Lung (tissue), 17 donors: ENCODE measurements at places on chromosomes 11 and 22. TPM values are rescaled to one million over a fixed set of nuclear protein-coding genes. Genes with fewer than 3 reads are reported as not detected.

The C22orf42 gene
- 0.05 TPM for polyA plus RNA-seq

The CYP2D6 gene
- polyA plus RNA-seq = 1.3 TPM

- no peak for DNase-seq
These were observed 56.8 kb downstream of the MTMR2 start for GRCh38 chr11:95867105-95867504.

DNA sequence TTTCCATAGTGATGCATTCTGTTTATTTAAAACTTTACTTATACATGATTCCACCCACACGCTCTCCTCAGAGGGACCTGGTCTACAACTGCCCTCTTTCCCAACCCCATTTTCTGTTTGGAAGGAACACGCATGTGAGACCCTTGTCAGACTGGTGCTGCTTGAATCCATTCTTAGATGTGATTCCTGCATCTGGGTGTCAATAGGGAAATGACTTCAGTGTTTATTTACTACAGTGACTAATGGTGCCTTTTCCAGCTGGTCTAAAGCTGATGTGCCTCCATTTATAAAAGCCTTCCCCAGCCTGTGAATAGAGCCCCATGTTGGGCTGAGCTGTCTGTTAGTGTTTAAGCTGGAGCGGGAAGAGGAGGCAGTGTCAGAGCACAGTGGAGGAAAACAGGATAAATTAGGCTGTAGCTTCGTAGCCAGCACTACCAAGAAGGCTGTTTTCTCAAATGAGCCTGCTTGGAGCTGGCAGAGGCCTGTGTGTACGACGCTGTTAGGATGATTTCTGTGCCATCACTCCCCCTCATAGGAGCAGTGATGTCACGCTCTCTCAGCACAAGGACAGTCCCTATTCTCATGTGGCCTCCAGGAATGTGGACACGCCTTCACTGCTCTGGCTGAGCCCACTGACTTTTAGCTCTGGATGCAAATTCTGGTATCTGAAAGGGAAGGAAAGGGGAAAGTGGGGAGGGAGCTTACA is 18.9 kb upstream of the C11orf96 start:
- peak; percentile 82 for DNase-seq

- DNase-seq = no peak
These were observed 63.6 kb downstream of the MAPK1 start for GRCh38 chr22:21803811-21804249.

The TBX10 gene
- polyA plus RNA-seq = not detected

GRCh38 chr22:30183271-30183670 is 63.3 kb downstream of the LIF start:
- DNase-seq = no peak

DNA sequence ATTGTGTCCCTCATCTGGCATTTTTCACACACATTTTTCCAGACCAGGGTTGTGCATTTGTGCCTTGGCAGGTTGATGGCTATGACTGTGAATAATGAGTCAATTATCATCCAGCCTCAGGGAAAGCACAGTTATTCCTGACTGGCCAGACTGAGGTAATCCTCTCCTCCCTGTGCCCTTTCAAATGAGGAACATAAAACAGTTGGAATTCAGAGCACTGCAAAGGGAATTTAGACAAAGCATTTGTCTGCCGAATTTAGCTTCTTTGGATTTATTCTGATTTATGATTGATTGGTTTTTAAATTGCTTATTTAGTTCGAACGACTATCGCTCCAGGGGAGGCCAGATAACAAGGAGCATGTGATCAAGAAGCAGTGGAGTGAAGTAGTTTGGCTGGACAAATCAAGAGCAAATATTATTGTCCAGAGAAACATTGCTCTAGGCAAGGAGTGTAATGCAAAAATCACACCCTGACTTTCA is 30.8 kb upstream of the RAG2 start:
- no peak for DNase-seq

DNA sequence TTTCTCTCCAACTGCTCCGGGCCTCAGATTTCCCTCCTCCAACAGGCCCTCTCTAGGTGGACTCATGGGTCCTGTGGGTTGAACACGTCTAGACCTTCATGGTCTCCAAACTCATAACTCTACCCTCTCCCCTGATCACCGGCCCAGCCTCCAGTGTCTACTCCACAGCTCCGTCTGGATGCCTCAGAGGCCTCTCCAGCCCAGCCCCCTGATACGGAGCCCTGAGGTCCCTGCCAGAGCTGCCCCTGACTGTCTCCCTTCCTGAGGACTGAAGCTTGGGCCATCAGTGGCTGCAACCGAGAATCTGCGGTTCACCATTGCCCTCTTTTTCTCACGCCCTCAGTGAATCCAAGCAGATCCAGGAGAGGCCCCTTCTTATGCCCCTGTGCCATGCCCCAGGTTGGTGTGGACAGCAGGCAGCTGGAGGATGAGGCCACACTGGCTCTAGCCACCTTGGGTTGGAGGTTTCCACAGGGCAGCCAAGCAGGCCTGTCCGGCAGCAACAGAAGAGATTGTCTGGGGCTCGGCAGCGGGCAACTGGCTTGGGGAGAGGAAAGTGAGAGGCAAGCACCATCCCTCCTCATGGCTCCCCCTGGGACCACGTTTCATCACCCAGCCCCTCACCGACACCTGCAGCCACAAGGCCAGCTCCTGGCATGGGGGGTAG is 104.6 kb upstream of the FGF3 start:
- DNase-seq = no peak

GRCh38 chr11:2114430-2115241 is 24.6 kb downstream of the IGF2 start:
- DNase-seq = no peak

The ANO3 gene
- 0.05 TPM for polyA plus RNA-seq

The SLC7A4 gene
- 0.96 TPM for polyA plus RNA-seq
